ENCODE measurements at places on chromosomes 4 and X.

DNA sequence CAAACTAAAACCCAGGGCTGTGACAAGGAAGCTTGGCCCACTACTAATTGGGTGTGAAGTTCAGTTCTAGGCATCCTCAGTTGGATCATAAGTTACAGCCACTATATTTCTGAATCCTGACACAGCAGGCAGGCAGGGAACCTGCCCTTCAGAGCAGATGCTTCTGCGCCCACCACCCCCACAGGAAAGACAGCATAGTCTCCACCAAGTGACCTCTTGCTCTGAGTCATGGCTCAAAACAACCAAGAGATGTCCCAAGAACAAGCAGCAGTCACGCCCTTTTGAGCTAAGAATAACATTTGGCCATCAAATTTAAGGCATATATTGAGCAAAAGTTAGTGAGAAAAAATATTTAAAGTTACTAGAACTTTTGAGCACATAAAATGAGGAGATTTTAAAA is 170.7 kb upstream of the SMARCAD1 start:
- no peak for DNase-seq

- no peak for DNase-seq
These were observed 50.5 kb downstream of the F9 start for GRCh38 chrX:139581068-139581467.

- DNase-seq: no peak
These were observed 4.6 kb upstream of the ERCC6L start for GRCh38 chrX:72243472-72243871.

DNA sequence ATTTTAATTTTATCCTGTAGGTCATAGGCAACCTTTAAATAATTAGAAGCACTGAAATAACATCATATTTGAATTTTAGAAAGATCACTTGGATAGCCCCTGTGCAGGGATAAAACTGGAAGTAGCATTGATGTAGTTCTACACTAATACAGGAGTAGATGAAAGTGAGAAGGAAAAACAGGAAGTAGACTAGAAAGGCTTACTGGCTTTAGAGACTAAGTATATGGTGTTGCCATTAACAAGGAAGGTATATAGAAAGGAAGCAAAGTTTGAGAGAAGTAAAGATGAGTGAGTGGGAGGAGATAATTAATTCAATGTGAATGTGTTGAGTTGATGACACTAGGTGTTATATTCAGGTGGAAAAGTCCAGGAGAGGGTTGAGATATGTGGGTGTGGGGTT is 73.1 kb upstream of the EPGN start:
- DNase-seq: no peak

- DNase-seq: no peak
These were observed 235.1 kb downstream of the QDPR start for GRCh38 chr4:17276776-17277175.

- DNase-seq: no peak
These were observed 355.0 kb downstream of the PPP1R2C start for GRCh38 chrX:42422961-42423360.

GRCh38 chr4:40956721-40957255 is 207.0 kb downstream of the NSUN7 start:
- DNase-seq: no peak

DNA sequence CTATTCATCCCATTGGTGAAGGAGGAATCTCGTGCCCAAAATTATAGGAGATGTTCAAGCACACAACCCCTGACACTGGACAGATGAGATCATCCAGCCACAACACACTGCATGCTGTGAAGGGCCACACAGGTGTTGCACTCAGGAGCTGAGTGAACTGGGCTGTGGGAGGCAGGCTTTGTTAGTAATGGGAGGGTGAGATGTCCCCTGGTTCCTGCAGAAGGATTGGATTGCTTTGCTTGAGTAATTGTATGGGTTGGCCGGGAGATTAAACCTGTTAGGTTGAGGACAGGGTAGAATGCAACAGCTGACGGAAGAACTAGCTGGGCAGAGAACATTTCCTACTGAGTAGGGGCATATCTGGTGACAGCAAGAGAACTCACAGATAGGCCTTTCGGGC is 152.2 kb downstream of the TACR3 start:
- no peak for DNase-seq

DNA sequence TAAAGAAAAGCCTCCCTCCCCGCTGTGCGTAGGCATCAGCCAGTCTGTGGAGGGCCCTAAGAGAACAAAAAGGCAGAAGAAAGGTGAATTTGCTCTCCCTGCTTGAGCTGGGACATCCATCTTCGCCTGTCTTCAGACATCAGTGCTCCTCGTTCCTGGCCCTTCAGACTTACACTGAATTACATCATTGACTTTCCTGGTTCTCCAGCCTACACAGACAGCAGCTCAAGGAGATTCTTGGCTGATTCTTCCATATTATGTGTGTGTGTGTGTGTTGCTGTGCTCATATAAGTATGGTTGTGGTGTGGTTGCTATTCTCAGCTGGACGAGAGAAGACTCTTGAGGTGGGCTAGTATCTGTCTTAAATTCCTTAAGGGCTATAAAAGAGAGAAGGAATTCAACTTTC is 35.5 kb upstream of the CD99L2 start:
- no peak for DNase-seq

GRCh38 chr4:168664242-168664891 is 167.5 kb downstream of the PALLD start:
- no peak for DNase-seq

- DNase-seq: no peak
These were observed 20.9 kb downstream of the SPATA18 start for GRCh38 chr4:52071791-52072546.

- DNase-seq: no peak
These were observed 281.1 kb downstream of the SLC7A11 start for GRCh38 chr4:137961051-137961438.

DNA sequence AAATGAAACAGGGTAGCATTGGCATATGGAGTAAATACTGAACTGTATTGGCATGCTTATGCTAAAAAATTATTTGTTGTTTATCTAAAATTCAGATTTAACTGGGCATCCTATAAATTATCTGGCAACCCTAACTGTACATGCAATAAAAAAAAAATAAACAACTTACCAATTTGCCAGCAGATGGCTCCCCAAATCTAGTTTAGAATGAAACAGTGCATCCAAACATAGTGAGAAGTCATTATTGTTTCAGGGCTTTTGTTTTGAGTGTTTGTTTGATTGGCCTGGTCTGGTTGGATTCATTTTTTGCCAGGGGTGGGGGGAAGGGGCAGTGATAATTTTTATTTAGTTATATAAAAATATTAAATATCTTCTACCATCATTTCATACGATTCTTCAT is 12.8 kb upstream of the NSUN7 start:
- no peak for DNase-seq

DNA sequence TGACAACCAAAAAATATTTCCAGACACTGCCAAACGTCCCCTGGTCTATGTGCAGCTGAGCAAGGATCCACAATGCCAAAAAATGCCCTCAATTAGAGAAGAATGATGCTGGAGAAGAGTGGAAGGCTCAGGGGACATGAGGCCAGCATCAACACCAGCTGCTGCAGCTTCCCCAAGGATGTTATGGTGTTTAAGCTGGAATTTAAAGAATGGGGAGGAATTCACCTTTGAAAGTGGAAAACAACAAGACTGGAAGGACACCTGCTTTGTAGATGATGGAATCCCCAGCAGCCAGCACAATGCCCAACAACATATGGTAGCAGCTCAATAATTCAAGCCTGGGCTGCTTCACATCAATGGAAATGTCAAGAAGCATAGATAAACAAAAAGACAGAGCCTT is 20.3 kb upstream of the SMPX start:
- DNase-seq: no peak

- DNase-seq: no peak
These were observed 102.9 kb downstream of the GRXCR1 start for GRCh38 chr4:42995343-42995944.

GRCh38 chr4:127667116-127667515 is 34.4 kb downstream of the INTU start:
- no peak for DNase-seq

DNA sequence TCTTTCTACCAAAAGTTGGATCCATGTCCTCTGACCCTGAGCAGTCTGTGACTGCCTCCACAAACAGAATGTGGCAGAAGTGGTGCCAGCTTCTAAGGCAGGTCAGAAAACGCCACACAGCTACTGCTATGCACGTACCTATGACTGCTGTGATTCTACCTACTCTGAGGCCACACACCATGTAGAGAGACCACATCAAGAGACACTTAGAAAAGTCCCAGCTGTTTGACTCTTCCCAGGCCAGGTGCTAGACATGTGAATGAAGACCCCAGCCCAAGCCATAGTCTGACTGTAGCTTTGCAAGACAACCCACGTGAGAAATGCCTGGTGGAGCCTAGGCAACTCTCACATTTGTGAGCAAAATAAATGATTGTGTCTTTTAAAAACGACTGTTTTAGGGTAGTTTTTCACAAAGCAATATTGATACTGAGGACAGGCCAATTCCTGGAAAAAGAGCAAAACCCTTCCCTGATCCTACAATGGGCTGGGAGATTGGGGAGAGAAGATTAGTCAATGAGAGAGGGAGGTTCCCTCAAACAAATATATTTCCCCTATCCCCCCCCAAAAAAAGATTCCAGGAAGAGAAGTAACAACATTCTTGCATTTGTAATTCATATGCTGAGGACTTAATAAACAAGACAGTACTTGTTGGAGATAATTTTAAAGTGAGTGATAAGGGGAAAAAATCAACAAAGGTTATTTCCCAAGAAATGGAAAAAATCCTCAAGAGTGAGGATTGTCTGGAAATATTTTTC is 33.3 kb downstream of the FRYL start:
- DNase-seq: no peak

DNA sequence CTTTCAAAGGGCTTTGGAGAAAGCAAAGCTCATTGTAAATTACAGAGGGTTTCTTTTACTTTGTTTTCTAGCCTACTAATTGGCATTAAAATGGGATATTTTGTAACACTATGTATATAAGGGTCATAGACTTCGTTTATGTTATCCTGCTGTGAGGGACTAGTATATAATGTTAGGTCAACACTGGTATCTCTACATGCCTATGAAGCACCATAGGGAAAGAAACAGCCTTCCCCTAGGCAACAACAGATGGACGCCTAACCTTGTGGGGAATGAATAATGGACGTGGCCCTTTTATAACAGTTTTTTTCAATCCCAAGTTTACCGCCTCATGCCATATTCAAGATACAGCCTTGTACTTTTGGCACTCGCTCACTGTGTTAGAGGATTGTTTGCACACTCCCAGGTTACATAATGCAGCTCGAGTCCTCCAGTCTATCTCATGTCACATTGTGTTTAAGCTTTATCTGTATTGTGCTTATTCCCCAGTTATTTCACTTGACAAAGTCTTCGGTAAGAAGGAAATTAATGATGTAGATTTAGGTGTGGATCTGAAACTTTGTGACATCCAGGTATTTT is 711.0 kb downstream of the RPA4 start:
- no peak for DNase-seq

DNA sequence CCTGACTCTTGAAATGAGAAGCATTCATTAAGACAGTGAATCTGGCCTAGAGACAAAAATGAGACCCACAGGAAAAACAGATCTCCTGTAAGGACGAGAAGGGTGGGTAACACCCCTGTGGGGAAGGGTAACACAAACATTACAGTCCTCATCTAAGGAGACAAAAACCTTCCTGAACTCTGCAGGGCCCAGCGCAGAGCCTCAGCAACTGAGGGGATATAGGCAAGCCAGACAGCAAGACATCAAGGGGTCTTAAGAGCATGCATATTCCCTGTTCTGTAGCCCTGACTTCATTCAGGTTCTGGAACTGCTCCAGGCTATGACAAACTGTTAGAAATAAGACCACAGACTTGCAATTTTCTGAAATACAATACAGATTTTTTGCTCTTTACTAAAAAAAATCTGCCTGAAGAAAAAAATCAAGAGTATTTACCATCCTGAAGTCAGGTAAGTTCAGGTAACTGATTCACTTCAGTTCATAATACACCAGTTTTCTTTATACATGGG is 15.5 kb downstream of the COX18 start:
- DNase-seq: no peak

- DNase-seq: no peak
These were observed 359 bp upstream of the GAB3 start for GRCh38 chrX:154751203-154751668.

DNA sequence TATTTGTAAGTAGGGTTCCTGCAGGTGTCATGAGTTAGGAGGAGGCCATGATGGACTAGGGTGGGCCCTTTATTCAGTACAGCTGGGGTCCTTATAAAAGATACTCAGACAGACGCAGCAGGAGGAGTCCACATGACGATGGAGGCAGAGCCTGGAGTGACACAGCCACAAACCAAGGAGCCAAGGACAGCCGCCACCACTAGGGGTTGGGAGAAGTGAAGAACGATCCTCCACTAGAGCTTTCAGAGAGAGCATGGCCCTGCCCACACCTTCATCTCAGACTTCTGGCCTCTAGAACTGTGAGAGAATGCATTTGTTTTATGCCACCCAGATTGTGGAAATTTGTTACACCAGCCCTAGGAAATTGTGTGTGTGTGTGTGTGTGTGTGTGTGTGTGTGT is 31.1 kb downstream of the JAKMIP1 start:
- DNase-seq: no peak

- DNase-seq: no peak
These were observed 769 bp downstream of the TCEAL1 start for GRCh38 chrX:103629318-103630170.

- no peak for DNase-seq
These were observed 298.3 kb downstream of the EVC2 start for GRCh38 chr4:5409972-5410618.

DNA sequence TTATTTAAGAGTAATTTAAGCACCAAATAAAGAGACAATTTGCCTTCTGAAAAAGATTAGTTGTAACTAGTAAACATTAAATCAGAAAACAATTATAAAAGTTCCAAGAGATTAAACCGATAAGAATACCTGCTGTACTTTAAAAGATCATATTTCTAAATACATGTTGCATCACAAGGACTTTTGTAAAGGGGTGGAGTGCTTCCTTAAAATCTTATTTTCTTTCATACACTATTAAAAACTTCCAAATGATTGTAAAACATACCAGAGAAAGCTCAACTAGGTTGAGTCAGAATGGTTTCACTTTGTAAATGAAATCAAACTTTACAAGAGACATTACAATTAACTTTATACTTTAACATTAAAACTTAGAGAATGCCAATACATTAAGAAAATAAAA is 41.8 kb downstream of the ACSL4 start:
- no peak for DNase-seq

DNA sequence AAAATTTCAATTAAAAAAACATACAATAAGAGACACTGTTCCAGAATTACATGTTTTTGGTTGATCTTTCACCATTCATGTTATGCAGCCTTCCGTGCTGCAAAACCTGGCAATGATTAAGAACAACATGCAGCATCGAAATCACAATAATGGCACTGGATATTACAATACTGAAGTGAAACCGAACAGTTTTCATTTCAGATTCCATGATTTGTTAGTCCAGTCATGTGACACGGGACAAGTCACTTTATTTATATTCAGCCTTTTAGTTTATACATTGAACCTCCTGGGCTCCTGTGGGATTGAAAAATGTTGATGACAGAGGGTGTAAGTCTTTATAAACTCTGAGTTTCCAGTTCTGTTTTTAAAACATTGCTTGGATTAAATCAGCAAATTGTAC is 142.5 kb upstream of the TTC29 start:
- DNase-seq: no peak

DNA sequence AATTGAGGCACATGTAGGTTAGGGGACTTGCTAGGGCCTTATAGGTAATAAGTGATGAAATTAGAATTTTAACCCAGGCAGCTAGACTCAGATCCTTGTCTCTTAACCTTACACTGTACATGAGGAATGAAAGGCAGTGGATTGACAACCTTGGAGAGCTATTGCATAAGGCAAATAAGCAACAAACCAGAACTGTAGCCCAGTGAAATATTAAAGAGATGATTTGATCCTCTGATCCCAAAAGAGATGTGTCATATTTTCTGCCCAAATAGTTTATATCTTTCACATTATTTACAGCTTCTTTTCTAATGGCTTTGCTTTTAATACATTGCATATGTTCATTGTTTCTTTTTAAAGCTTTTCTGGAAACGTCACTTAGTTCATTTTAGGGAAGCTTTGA is 252.6 kb downstream of the ANK2 start:
- DNase-seq: no peak
